NCI-H1105 (cell line): ENCODE measurements at places on chromosomes 12 and 14.

DNA sequence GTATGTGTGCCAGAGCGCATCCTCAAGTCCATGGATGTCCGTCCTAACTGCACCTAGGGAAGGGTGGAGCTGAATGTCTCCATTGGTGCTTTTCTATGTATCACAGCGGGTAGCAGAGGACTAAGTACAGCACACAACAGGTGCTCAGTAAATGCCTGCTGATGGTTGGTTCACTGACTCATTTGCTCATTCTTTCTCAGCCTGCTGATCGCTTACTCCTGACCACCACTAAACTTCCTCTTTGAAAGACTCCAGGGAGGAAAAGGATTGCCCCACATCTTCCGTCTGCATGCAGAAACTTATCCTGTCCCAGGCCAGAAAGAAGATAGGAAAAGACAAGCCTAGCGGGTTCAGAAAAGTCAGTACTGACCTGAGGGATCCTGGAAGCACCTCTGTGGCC is 66.3 kb downstream of the B4GALNT3 start:
- no peak for DNase-seq

DNA sequence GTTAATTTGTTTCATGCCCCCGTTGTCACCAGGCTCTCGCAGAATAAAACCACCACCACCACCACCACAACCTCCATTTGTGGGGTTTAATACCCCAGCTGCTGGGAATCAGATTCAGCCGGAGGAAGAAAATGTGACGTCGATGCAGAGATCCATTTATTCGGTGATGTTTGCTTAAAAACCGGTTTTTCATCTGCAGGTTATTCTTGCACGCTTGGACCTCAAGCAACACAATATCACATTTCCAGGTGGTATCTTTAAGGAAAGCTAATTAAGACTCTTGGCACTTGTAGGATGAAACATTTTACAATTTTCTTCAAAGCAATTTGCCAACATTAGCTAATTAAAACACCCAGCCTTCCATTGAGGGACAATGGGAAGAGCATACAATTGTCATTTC is 39.8 kb downstream of the SPRING1 start:
- peak; percentile 86 for DNase-seq

DNA sequence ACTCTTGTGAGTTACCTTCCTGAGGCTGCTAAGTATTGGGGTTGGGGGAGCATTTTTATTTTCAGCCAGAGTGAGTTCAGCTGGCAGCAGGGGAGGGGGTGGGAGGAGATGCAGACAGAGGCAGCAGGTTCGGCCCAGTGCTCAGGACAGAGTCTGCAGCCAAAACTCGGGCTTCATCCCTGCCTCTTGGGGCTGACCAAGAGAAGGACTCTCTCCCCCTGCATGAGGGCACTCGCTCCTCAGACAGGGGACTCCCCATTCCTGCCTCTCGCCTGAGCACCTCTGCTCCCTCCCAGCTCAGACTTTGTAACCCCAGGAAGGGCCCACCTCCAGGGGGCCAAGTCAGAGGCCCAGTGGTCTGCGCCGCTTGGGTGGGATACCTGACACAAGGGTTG is 1.1 kb upstream of the AKT1 start:
- DNase-seq, result no peak

DNA sequence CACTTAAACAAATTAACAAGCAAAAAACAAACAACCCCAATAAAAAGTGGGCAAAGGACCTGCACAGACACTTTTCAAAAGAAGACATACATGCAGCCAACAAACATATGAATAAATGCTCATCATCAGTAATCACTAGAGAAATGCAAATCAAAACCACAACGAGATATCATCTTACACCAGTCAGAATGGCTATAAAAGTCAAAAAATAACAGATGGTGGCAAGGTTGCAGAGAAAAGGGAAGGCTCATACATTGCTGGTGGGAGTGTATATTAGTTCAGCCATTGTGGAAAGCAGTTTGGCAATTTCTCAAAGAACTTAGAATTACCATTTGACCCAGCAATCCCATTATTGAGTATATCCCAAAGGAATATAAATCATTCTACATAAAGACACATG is 34.6 kb upstream of the NT5DC3 start:
- no peak for DNase-seq
